ENCODE measurements at places on chromosomes 3 and 15.

DNA sequence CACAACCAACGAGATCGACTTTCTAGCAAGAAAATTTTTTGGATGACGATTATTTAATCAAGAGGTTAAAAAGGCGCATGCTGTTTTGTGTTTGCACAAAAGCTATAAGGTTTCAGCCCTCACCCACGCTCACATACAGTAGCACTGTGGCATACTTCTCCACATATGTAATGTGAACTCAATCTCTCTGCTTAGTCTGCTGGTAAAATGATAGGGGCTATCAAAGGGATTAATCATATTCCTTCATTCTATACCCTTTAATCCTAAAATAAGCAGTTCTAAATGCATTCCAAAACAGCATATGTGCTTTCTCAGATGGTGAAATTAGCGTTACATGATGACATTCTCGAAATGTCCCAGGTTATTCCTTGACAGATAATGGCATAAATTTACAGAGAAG is 196.9 kb upstream of the PRICKLE2 start:
- no peak for DNase-seq

GRCh38 chr3:38278841-38279240 is 3.3 kb upstream of the SLC22A14 start:
- DNase-seq = no peak

DNA sequence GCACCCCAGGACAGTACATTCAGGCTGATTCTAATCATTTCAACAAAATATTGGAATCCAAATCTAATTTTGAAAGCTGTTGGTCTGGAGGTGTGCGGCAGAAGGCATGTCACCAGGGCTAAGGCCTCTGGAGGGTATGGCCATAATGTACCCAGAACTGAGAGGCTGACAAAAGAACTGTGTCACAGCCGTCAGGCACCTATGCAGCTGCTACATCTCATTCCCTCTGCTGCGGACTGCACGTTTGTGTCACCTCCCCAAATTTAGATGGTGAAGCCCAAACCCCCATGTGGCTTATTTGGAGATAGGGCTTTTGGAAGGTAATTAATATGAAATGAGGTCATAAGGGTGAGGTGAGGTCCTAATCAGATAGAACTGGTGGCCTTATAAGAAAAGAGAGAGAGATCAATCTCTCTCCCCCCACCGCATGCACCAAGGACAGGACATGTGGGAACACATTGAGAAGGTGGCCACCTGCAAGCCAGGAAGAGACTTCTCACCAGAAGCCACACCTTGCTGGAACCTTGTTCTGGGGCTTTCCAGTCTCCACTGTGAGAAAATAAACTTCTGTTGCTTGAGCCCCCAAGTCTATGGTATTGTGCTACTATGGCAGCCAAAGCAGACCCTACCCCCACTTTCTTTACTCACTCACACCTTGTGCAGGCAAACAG is 22.8 kb downstream of the ADPGK start:
- DNase-seq = no peak

GRCh38 chr3:9787714-9788113 is 4.6 kb downstream of the TADA3 start:
- DNase-seq = no peak

DNA sequence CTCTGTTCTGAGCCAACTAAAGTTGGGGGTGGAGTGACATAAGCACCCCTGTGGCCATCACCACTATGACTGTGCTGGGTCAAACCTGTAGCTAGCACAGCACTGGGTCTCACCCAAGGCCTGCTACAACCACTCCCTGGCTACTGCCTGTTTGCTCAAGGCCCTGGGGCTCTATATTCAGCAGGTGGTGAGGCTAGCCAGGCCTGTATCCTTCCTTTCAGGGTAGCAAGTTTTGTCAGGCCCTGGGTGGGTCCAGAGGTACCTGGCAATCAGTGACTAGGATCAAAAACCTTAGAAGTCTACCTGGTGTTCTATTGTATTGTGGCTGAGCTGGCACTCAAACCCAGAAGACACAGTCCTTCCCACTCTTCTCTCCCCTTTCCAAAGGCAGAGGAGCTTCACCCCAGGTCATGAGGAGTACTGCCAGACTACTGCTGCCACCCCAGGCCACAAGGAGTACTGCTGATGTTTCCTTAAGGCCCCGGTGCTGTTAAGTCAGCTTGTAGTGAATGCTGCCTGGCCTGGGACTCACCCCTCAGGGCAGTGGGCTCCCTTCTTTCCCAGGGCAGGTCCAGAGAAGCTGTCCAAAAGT is 170.8 kb downstream of the IGSF11 start:
- DNase-seq = no peak

DNA sequence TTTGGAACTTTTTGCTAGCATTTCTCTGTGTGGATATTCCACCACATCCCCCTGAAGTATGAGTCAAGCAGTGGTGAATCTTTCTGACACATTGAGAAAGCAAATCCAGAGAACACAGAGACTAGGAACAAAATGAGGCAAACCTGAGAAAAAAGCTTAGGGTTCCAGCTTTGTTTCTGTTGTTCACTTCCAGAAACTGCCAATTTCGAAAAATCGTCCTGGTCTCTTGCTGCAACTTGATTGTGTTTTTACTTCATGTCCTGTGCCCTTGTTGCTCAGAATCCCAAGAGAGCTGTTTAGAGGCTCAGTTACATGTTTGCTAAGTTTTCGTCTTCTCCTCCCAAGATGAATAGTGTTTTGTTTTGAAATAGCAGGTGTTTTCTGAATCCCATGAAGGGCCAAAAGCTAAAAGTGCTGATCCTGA is 13.7 kb downstream of the MAP2K1 start:
- DNase-seq = peak; percentile 41
